ENCODE measurements at places on chromosomes 1 and 21.
A peak's percentile ranks its signal among the peaks of the same experiment; 100 is the strongest.

DNA sequence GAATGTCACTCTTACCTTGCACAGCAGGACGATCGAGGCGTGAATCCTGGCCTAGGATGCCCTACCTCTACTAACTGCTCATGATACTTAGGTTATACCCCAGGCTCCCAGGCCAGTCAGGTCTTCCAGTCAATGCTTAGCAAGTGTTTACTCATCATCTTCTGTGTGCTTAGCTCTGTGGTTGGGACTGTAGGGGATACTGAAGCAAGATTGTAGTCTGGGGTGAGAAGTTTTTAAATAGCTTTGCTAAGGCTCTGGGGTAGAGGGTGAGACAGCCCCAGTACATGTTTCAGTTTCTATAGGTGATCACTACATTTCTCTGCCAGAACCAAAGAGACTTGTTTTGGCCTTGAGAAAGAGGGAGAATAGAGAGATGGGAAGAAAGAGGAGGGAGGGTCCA lies 250.8 kb upstream of the KIAA0040 start:
- DNase-seq: no peak

DNA sequence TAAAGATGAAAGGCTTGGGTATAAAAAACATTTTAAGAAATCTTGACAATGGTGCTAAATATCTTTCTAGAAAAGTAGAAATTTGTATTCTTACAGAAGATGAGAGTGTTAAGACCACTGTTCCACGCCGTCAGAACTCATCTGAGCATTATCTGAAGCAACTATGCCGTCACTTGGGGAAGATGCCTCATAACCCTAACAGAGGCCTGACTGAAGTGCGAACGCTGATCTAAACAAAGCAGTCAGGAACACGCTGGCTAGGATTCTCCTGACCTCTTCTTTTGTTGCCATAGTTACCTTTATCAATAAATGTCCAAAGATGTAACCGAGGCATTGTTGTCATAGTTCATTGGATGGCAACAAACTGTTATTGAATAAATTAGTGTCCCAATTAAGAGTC lies 612.4 kb downstream of the LTN1 start:
- DNase-seq: no peak

- DNase-seq: no peak
Measured at GRCh38 chr1:228913626-228914414, 178.5 kb downstream of the RHOU start.

- DNase-seq: peak; percentile 79
Measured at GRCh38 chr1:112700290-112701226, 6.4 kb downstream of the RHOC start.

GRCh38 chr1:78250201-78250600 lies 204.4 kb downstream of the GIPC2 start:
- no peak for DNase-seq

DNA sequence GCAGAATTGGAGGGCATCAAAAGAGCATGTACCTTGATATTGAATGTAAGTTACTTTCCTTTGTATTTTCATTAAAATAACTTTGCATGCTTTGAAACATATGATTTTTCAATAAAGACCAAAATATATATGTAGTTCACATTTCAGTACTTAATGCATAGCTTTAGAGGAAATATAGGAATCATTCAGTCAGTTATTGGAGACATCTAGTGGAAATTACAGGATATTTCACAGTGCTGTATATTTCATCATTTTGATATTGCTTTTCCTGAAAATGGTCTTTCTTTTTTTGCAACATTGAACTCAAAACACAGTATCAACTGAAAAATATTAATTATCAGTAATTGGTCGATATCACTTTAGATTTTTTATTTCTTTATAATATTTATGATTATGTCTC lies 375.8 kb downstream of the NCAM2 start:
- no peak for DNase-seq

GRCh38 chr1:113980110-113980509 lies 836 bp downstream of the OLFML3 start:
- no peak for DNase-seq

DNA sequence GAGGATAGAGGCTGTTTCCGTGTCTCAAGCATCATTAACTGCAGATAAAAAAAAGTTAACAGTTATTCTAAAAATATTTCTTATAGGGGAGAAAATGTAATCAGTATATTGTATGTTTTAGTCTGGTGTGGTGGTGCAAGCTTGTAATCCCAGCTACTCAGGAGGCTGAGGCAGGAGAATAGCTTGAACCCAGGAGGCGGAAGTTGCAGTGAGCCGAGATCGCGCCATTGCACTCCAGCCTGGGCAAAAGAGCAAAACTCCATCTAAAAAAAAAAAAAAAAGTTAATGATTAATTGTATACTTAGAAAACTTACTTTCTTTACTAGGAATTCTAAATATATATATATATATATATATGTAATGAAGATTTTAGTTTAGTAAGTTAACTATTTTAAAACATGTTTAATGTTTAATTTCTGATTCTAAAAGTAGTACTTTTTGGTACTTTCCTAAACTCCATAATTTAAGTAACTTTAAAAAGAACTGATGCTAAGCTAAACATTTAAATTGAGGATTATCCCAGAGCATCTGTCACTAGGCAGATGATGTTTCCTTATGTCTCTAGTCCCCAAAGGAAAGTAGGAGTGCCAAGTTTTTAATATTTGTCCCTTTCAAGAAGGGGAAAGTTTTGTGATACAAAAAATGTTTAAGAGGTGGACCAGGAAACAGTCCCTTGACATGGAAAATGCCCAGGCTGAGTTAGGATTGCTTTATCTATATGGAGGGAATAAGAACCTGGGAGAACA lies 66.3 kb downstream of the DYRK1A start:
- no peak for DNase-seq

- DNase-seq: peak; percentile 64
Measured at GRCh38 chr1:45299981-45300668, 26.6 kb upstream of the HPDL start.

DNA sequence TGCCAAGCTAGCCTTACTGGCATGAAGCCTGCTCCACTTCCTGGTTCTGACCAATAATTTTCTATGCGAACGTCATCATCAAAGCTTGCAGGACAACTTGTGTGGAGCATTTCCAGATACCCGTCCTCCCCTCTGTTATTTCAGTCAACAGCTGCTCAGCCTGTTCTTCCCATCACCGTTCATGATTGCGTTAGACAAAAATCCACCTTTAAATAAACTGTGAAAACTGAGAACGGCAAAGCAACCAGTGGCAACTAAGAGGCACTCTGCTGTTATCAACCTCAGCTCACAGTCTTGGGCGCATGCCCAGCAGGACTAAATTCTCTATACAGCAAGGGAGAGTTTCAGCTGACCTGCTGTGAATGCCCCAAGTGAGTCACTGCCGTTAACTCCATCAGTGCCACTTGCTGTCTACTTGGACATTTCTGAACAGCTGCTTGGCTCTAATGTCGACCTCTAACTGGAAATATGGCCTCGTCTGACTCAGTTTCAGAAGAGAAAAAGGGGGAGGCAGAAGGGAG lies 207.4 kb upstream of the RUNX1 start:
- no peak for DNase-seq

- no peak for DNase-seq
Measured at GRCh38 chr1:207308451-207309190, 12.9 kb upstream of the CD55 start.

GRCh38 chr1:28190996-28191645 lies 14.6 kb upstream of the PTAFR start:
- DNase-seq: no peak

- peak; percentile 45 for DNase-seq
Measured at GRCh38 chr1:159937054-159937750, 8.2 kb downstream of the IGSF9 start.

DNA sequence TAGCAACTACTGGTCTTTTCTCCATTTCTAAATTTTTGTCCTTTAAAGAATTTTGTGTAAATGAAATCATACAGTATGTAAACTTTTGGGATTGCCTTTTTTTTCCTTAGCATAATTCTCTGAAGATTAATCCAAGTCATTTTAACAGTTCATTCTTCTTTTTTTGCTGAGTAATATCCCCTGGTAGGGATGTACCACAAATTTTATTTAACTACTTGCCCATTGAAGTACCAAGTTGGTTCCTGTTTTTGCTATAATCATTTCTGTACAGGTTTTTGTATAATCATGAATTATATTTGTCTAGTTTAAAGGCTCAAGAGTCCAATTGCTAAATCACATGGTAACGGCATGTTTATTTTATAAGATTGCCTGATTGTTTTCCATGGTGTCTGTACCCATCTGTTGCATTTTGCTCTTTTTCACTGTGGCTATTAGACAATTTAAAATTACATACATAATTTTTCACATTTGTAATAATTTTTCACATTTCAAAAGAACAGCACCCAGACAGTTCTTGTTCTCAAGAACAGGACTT lies 891.1 kb downstream of the USP25 start:
- no peak for DNase-seq

- DNase-seq: no peak
Measured at GRCh38 chr1:168514455-168514854, 29.3 kb downstream of the XCL2 start.

- no peak for DNase-seq
Measured at GRCh38 chr1:244710474-244711062, 57.6 kb downstream of the DESI2 start.

DNA sequence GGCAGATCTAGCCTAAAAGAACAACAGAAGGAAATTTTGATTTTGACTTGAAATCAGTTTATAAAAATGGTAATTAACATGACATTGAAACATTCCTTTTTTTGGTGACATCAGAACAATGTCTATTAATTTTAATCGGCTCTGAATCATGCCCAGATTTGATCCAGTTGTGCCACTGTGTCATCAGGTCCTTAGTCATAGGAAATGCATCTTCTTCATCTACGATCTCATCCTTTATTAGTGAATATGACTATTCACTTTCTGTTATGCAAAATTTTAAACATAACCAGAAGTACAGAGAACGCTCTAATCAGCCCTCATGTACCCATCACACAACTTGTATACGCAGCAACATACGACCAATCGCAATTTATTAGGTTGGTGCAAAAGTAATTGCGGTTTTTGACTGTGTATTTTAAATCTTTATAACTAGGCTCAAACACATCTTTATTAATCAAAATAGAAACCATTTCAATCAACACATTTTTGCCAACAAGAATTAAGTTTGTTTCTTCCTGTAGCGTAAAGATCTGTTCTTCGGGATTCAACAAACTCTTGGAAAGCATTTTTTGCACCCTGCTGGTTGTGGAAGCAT lies 40.3 kb upstream of the TLR5 start:
- no peak for DNase-seq

DNA sequence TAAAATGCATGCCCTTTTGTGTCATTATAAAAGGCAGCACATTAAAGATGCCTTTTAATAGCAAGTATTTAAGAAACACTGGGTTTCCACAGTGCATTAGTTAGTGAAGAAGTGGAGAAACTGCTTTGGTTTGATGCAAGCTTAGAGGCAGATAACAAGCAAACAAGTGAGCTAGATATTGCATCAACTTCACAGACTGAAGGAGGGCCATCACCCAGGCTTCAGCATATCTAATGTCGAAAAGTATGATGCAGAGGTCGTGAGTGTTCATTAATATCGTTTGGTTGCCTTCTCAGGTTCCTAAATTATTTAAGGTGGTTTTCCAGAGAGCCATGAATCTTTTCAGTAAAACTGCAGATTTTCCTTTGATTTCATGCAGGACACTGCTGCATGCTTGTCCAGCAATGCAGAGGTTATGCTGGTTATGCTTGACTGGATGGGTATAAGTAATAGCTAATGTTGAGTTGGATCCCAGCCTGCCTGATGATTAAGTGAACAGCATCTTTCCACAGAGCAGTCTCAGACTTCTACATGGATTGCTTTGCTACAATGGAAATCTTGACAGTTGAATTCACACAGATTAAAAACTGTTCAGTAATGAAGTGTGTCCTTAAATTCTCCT lies 69.7 kb upstream of the IPO9 start:
- no peak for DNase-seq

DNA sequence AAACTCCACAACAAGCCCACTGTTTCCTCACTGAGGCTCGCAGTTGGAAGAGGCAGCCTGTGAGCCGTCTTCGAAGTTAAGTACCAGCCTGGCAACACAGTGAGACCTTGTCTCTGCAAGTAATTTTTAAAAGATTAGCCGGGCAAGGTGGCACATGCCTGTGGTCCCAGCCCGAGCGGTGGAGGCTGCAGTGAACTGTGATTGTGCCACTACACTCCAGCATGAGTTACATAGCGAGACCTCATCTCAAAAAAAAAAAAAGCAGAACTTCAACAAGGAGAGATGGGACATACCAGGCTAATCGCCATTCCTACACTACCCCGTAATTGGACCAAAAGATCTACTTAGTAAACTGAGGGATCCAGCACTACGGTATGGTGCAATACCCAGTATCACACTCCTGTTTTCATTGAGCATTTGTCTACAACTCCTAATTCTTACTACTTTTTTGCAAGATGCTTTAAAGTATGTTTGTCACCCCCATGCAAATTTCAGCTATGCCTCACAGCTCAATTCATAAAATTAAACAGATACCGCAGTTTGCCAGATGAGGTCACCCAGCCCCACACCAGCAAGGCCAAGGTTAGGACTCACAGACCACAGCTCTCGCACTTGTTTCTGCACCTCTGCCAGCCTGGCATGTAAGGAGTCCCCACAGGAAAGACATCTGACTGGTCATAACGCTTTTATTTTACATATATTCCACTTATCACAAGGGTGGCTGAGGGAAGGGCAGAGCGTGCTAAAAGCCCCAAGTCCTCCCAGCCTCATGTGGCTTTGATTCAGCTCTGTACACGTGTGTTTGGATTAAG lies 21.0 kb downstream of the SDE2 start:
- peak; percentile 67 for DNase-seq

DNA sequence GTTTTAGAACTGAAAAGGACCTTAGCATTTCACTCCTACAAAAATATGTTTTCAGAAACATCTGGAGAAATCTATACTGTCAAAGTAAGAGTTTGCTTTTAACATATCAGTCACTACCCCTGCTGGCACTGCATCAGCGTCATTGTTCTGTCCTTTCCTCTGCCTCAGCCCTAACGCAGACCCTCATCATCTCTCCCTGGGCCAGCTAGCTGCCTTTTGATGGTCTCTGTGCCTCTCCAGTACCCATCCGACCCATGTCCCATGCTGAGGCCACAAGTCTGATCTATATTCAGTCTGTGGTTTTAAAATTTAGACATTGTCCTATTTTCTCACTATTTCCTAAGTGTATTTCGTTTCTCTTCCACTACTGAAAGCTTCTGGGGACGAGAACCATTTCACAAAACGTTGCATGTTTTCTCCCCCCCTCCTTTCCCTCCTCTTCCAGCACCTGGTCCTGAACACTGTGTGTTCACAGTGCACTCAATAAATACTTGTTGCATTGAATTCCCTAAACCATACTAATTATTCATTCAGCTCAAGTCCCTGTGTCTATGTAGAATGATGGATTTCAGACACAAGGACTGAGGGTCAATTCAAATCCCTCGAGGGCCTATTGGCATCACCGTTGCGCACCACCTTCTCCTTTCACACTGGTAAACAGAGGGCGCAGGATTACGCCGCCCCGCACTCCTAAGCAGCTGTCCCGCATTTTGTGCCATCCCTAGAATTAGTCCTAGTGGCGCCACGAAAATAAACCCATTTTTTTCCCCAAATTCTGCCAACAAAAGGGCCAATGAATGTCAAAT lies 53.4 kb downstream of the CD2 start:
- DNase-seq: no peak

DNA sequence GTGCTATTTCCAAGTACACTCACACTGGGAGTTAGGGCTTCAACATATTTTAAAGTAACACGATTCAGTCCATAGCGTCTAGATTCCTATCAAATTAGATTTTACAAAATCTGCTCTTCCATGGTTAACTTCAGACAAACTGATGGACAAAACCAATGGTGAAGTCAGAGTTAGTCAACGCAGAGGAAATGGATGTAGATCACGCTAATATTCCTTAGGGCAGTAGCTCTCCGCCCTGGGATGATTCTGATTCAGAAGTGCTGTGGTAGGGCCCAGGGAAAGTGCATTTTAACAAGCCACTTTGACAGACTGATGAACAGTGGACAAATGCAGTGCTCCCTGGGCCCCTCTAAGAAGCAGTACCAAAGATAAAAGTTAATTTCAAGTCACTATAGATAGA lies 83.2 kb downstream of the HIVEP3 start:
- DNase-seq: no peak

Data from GM10248 (cell line).